ENCODE measurements at places on chromosomes 4 and X. TPM values are rescaled to one million over a fixed set of nuclear protein-coding genes. Genes with fewer than 3 reads are reported as not detected.

DNA sequence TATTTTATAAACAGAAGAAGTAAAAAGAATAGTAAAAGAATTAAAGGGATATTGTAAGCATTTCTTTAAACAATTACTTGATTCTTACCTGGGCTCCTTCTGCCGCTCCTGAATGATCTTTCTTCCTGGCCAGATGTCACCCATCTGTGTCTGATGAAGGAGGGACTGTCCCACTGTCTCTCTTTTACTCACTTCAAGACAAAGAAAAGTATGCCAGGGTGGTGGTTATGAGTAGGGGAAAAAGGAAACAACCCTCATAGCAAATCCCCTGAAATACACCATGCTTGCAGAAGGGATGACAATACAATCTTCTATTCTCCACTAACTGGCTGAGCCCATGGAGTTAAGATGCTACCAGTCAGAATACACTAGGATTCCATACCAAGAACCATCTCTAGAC lies 31.1 kb downstream of the SYTL4 start:
- no peak overlapping the region for H3K4me3 ChIP-seq
- DNase-seq = no peak
- H3K27ac ChIP-seq = no peak overlapping the region
- H3K4me1 ChIP-seq = no peaks in the 10 kb centered on the region

DNA sequence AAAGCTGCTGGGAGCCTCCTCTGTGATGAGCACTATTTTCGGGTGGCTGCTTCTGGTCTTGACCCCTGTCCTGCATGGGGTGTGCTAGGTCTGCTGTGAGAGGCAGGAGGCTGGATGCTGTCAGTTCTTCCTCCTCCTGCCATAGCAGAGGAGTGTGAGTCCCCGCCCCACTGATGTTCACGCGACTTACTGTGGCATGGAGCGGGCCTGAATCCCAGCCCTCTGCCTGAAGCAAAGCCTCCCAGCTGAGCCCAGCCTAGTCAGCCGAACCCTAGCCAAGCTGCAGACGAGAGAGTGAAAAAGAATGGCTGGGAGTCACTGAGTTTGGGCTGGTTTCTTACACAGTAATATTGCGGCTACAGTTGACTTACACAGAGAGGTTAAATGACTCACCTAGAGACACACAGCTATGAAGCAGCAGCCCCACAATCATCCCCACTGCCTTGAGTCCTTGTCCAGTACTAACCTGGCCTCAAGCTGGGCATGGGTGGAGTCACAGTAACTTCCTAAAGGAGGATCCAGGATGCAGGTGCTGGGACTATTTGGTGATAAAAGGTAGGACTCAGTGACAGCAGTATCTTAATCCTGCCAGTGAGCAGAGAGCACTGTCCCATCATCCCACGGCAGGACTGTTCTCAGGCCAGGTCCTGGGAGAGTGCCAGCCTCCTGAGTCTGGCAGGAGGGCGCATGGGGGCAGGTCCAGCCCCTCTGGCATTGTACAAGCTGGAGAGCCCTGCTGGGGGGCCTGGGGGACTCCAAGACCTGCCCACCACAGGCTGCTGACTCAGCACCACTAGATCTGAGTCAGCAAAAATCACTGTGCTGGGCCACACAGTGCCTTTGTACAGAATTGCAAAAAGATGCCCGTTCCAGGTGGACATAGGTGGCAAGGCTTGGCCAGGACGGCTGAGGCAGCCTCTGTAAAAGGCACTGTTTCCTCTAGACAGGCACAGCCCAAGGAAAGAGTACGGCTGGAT lies 60.4 kb upstream of the CRMP1 start:
- no peaks in the 10 kb centered on the region for H3K36me3 ChIP-seq
- no peak overlapping the region for H3K4me3 ChIP-seq
- H3K27ac ChIP-seq = no peak overlapping the region
- no peaks in the 10 kb centered on the region for H3K4me1 ChIP-seq

DNA sequence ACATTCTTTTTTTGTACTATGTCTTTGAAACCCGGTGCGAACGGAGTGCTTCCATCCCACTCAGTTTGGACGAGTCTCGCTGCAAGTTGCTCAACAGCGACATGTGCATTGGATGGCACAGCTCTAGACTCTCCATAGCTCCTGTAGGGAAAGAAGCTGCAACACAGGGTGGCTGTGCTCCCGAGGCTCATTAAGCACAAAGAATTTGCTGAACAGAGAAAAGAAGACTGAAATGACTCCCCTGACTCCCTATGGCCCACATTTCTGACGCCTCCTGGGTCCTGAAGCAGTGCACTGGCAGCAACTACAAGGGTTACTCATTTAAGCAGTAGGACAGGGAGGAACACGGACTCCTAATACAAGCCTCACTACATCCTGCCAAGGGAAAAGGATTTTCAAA lies 127.4 kb downstream of the SH3RF1 start:
- peaks cover 6% of the 10 kb centered on the region for H3K4me1 ChIP-seq
- H3K36me3 ChIP-seq = peaks cover 31% of the 10 kb centered on the region
- H3K27me3 ChIP-seq = no peaks in the 10 kb centered on the region
- DNase-seq = no peak
- H3K27ac ChIP-seq = no peak overlapping the region
- no peak overlapping the region for H3K4me3 ChIP-seq

GRCh38 chr4:27233531-27233930 lies 372.9 kb downstream of the STIM2 start:
- H3K4me1 ChIP-seq = no peaks in the 10 kb centered on the region
- no peak overlapping the region for H3K4me3 ChIP-seq
- no peak for DNase-seq
- H3K27ac ChIP-seq = no peak overlapping the region
- H3K27me3 ChIP-seq = no peaks in the 10 kb centered on the region
- no peaks in the 10 kb centered on the region for H3K36me3 ChIP-seq

DNA sequence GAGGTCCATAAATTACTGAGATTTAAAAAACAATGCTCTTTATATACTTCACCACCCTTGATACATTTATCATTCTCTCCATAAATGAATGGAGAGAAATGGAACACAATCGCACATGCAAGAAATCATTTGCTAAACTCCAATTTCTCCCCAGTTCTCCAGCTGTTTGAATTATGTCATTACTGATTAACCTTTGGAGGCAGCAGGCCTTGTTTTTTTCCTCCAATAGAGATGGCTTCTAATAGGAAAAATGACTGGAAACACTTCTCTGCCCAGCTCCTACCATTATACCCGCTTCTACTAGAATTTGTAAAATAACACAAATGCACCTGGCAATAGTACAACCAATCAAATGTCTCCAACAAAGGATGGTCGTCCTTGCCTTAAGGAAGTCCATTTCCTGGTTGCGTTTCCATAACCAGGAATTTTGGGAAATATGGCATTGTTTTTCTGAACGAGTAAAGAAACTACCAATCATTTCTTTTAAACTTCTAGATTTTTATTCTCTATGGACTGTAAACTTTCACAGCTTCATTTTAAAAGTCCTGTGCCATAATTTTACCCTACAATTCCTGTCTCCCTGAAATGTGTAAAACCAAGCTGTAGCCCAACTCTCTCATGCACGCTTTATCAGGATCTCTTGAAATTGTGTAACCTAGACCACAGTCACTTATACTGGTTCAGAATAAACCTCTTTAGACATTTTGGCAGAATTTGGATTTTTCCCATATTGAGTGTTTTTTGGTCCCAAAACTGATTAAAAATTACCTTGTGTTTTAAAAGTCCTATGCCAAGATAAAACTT lies 60.1 kb downstream of the APBB2 start:
- no peak overlapping the region for H3K4me3 ChIP-seq
- H3K36me3 ChIP-seq = no peaks in the 10 kb centered on the region
- no peaks in the 10 kb centered on the region for H3K27me3 ChIP-seq
- no peak overlapping the region for H3K27ac ChIP-seq

GRCh38 chrX:66176134-66176533 lies 12.1 kb downstream of the HEPH start:
- no peaks in the 10 kb centered on the region for H3K27me3 ChIP-seq
- no peak overlapping the region for H3K27ac ChIP-seq
- no peak overlapping the region for H3K4me3 ChIP-seq
- DNase-seq = no peak
- no peaks in the 10 kb centered on the region for H3K4me1 ChIP-seq
- H3K36me3 ChIP-seq = no peaks in the 10 kb centered on the region

DNA sequence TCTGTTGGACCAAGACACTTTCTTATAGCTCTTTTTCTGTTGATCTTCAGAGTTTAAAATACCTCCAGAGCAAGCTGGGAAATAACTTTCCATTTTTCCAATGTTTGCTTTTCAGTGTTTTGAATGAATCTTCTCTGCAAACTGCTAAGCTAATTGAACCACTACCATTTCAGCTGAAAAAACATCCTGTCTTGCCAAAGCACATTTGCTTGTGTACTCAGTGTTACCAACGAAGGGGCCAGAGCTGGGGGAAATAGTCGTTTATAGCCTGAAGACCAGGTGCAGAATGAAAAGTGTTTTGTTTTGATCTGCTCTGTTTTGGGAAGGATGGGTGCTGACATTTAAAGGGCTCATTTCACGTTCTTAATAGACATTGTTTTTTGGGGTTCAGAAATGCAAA lies 88.4 kb upstream of the CLNK start:
- no peaks in the 10 kb centered on the region for H3K4me1 ChIP-seq
- H3K27me3 ChIP-seq = no peaks in the 10 kb centered on the region
- no peak for DNase-seq
- no peak overlapping the region for H3K27ac ChIP-seq
- H3K36me3 ChIP-seq = no peaks in the 10 kb centered on the region

DNA sequence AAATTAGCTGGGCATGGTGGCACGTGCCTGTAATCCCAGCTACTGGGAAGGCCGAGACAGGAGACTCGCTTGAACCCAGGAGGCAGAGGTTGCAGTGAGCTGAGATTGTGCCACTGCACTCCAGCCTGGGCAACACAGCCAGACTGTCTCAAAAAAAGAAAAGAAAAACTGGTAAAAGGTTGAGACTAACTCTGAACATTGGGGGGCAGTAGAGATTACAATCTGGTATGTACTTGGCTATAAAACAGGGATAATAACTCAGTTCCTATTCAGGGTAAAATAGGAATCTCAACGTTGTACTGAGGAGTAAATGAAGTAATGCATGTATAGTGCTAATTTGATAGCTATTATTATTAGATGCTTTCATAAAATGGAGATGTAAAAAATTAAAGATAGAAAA lies 12.5 kb upstream of the KLF8 start:
- no peak for DNase-seq
- no peaks in the 10 kb centered on the region for H3K27me3 ChIP-seq
- no peaks in the 10 kb centered on the region for H3K4me1 ChIP-seq
- H3K4me3 ChIP-seq = no peak overlapping the region
- H3K36me3 ChIP-seq = no peaks in the 10 kb centered on the region

GRCh38 chr4:8380511-8381415 lies 59.8 kb downstream of the ACOX3 start:
- DNase-seq = no peak
- H3K36me3 ChIP-seq = no peaks in the 10 kb centered on the region
- H3K27me3 ChIP-seq = no peaks in the 10 kb centered on the region
- no peaks in the 10 kb centered on the region for H3K4me1 ChIP-seq
- no peak overlapping the region for H3K27ac ChIP-seq

GRCh38 chr4:172073590-172073989 lies 260.4 kb downstream of the GALNTL6 start:
- H3K4me3 ChIP-seq = no peak overlapping the region
- no peaks in the 10 kb centered on the region for H3K27me3 ChIP-seq
- no peaks in the 10 kb centered on the region for H3K4me1 ChIP-seq
- no peaks in the 10 kb centered on the region for H3K36me3 ChIP-seq

GRCh38 chrX:110276778-110277177 lies 41.1 kb downstream of the AMMECR1 start:
- no peak for DNase-seq
- no peak overlapping the region for H3K4me3 ChIP-seq
- H3K27ac ChIP-seq = no peak overlapping the region

DNA sequence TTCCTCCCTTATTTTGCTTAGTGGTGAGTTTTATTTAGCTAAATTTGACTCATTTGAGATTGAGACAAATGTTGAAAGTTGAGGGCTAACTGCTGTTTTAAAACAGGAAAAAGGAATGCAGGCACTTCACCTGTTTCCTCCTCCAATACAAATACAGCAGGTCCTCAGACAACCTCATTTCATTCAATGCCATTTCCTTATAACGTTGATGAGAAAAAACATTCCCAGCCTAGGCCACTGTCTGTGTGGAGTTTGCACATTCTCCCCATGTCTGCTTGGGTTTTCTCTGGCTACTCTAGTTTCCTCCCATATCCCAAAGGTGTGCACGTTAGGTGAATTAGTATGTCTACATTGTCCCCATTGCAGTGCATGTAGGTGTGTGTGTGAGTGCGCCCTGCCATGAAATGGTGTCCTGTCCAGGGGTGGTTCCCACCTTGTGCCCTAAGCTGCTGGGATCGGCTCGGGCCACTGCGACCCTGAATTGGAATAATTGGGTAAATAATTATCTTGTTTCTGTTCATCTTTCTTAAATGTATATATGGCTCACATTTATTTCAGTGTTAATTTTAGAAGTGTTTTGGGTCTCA lies 21.9 kb downstream of the SMAD1 start:
- H3K36me3 ChIP-seq = no peaks in the 10 kb centered on the region
- no peak for DNase-seq
- H3K4me3 ChIP-seq = no peak overlapping the region
- H3K27ac ChIP-seq = no peak overlapping the region
- H3K27me3 ChIP-seq = no peaks in the 10 kb centered on the region

GRCh38 chr4:120266602-120267001 lies 200.0 kb upstream of the MAD2L1 start:
- H3K4me3 ChIP-seq = no peak overlapping the region
- no peak for DNase-seq
- no peak overlapping the region for H3K27ac ChIP-seq
- no peaks in the 10 kb centered on the region for H3K4me1 ChIP-seq
- no peaks in the 10 kb centered on the region for H3K36me3 ChIP-seq

DNA sequence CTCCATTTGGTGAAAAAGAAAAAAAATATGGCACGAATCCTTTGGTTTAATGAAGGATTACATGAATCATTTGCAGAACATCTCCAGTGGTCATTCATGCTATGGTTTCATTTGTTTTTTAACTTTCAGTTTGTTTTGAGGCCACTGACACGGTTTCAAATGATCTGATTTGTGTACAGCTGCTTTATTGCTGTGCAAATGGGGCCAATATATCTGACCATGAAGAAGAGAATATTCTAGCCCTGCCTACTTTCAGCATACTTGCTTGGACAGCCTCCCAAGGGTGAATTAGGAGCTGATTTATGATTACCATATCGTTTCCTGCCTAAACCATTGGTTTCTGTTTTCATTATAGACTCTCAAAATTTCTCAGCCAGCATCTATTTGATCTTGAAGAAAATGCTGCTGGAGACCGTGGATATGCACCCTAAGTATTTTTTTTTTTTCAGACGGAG lies 30.7 kb downstream of the SPARCL1 start:
- no peaks in the 10 kb centered on the region for H3K4me1 ChIP-seq
- no peak for DNase-seq
- H3K27me3 ChIP-seq = no peaks in the 10 kb centered on the region
- H3K4me3 ChIP-seq = no peak overlapping the region
- no peaks in the 10 kb centered on the region for H3K36me3 ChIP-seq

- no peaks in the 10 kb centered on the region for H3K4me1 ChIP-seq
- DNase-seq = no peak
- H3K27ac ChIP-seq = no peak overlapping the region
- H3K27me3 ChIP-seq = no peaks in the 10 kb centered on the region
Observed at GRCh38 chrX:31706466-31706865, 634.6 kb upstream of the FTHL17 start.

Gene GBA3
- not detected for total RNA-seq

Gene TRIM75
- total RNA-seq = not detected

Gene F9
- total RNA-seq = not detected

Gene IGFBP7
- total RNA-seq = 1,151 TPM

Gene HSFX3
- total RNA-seq = not detected

Measured in SJSA1 (cell line).